Fibroblast of gingiva (primary cell): ENCODE measurements at places on chromosomes 16 and 17.

DNA sequence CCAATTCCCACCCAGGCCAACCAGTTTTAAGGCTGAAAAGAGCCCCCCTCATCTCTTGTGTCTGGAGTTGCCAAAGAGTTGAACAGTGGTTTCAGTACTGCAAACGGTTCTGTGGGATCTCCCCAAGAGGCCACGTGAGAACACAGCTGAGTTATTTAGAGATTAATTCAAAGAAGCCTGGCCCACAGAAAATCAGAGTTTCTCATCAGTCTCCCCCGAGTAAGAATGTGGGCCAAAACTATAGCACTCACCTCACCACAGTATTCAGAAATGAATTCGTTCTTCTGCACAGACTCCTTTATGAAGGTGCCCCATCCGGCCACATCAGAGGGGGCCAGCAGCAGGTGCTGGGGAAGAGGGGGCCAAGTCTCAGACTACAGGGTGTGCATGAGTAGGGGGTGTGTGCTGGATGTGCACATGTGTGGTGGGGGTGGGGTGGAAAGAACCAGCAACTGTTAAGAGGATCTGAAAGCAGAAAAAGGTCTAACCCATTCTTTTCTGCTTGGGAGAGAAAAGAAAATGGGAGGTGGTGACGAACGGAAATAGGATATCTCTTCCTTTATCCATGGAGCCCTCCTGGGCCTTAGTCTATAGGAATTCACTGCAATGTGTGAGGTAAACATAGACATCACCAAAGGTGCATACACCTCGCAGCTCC is 22.6 kb downstream of the CNTNAP1 start:
- no peak for DNase-seq

- peak; percentile 66 for DNase-seq
These were observed 25.7 kb downstream of the TRPV2 start for GRCh38 chr17:16440901-16441629.

DNA sequence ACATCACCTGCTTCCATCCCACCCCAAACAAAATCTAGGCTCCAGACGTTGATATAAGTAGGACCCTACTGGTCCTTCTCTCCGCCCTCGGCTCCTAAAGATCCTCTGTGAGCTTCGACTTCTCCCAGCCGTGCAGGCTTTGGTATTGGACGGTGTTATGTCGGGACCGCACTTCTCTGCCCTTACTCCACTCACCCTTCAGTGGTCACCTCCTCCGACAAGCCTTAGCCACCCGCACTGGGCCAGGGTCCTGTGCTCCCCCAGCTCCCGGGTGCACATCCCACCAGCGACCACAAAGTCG is 1.6 kb downstream of the PSMB10 start:
- no peak for DNase-seq

GRCh38 chr17:40551091-40551878 is 14.0 kb downstream of the CCR7 start:
- peak; percentile 100 for DNase-seq

- no peak for DNase-seq
These were observed 1.6 kb upstream of the TBKBP1 start for GRCh38 chr17:47692137-47692894.

GRCh38 chr16:87620201-87620495 is 17.8 kb downstream of the JPH3 start:
- no peak for DNase-seq

DNA sequence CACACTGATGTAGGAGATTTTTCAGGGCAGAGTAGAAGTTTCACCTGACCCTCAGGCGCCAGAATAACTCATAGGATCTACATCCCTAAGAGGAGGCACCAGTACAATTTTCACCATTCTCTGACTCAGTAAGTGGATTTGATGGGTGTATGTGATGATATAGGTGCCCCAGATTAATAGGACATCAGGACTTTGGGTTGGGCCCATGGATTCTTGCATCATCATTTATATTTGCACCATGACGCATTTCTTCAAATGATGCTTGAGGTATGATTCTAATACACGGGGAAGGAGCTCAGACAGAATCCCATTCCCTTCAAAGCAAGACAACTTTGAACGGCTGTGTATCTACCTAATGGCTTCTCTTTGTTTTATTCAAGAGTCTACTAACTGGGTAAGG is 173.2 kb downstream of the TMEM114 start:
- no peak for DNase-seq

DNA sequence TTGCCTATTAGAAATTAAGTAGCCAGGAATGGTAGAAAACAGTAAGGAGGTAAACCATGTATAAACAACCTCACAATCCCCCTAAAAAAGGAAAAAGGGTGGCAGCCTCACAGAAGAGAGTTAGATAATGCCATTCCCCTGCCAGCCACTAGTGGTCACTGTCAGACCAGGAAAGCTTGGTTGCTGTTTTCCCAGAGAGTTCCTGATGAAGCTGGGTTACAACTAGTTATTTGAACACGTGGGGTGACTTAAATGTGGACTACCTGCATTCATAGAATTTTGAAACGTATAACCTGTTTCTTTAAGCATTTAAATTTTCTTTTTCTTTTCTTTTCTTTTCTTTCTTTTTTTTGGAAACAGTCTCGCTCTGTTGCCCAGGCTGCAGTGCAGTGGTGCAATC is 5.8 kb downstream of the GPRC5C start:
- no peak for DNase-seq

GRCh38 chr16:6265968-6266367 is 1066.7 kb upstream of the RBFOX1 start:
- no peak for DNase-seq

DNA sequence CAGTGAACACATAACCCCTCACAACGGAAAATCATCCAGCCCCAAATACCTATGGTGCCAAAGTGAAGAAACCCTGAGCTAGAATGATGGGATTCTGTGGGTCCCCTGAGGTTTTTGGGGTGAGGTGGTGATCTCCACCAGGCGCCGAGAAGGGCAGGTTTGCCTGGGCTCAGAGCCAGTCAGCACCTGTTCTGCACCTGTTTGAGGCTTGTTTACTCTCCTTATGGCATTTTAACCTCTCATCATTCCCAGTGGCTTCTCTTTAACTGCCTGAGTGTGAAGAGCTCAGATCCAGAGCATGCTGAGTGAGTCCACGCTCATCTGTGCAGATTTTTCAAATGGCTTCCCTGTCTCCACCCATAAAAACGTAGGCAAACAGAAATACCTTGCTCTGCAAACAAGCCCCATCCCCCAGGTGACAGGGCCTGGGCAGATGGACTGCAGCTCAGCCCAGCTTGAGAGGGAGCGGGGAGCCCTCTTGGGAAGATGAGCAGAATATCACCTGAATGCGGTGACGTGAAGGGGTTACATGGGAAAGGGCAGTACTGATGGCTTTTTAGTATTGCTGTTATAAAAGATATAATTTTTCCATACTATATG is 40.1 kb upstream of the CLEC19A start:
- no peak for DNase-seq
